Fibroblast of skin of back (primary cell): ENCODE measurements at places on chromosomes 2 and 18.
A peak's percentile ranks its signal among the peaks of the same experiment; 100 is the strongest.

DNA sequence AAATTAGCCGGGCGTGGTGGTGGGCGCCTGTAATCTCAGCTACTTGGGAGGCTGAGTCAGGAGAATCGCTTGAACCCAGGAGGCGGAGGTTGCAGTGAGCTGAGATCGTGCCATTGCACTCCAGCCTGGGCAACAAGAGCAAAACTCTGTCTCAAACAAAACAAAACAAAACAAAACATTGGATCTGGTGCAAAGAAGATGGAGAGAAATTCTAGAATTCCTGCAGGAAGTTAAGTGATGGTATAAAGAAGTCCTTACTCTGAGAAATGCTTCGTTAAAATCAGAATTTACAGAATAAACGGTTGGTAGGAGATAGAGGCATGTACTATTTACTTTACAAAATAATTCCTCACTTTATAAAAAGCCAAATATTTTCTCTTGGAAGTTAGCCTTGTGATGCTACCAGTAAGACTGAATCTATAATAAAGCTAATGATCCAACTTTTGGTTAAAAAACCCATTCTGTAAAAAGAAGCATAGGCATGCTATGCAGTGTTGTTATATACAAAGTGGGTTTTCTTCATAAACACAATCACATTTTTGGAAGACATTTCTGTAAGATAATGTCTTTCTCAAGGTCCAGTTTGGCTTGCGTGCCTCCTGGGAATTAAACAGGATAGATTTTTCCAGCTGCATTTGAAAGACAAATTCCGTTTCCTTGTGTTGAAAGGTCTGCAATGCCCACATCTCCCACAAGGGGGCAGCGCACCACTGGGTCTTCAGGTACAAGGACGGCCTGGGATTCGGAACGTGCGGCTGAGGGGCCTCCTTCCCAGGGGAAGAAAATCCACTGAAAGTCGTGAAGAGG lies 35.6 kb upstream of the PNO1 start:
- peak; percentile 74 for DNase-seq

- no peak for DNase-seq
These were observed 192.3 kb downstream of the PMAIP1 start for GRCh38 chr18:60092073-60092472.

GRCh38 chr2:215716956-215717355 lies 281.1 kb upstream of the FN1 start:
- peak; percentile 59 for DNase-seq

DNA sequence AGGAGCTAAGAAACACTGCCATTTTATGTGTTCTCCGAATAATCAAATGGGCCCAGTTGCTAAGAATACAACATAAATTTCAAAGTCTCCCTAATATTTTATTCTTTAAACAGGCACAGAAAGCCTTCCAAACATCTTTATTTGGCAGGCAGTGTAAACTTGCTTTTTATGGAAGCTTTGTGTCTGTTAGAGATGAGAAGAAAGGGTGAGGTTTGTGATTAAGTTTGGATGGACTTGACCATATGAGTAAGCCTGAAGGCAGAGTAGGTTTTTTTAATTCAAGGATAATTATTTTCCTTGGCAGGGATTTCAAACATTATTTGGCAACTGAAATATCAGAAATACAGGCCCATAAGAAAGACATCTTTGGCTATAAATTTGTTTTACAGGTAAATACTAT lies 62.9 kb downstream of the COX7A2L start:
- DNase-seq = no peak

DNA sequence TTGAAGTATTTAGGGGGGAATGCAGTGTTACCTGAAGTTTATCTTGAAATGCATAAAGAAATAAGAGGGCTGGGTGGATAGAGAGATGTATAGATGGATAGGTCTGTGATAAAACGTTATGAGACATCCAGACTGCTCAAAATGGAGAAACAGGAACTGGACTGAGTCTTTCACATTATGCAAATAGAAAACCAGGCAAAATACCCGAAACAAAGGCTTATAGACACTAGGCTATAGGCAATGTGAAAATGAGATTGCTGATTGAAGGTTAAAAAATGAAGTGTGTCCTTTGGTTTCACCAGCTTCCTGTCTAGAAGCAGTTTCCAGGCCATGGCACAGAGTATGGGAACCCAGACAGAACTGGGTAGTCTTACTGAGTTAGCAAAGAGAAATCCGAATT lies 24.9 kb upstream of the SLC3A1 start:
- DNase-seq = no peak

- DNase-seq = no peak
These were observed 80.9 kb downstream of the SP100 start for GRCh38 chr2:230496891-230497290.

- no peak for DNase-seq
These were observed 1.8 kb downstream of the NGEF start for GRCh38 chr2:233011268-233011650.

- DNase-seq = no peak
These were observed 589 bp upstream of the SGPP2 start for GRCh38 chr2:222423632-222424275.

- DNase-seq = peak; percentile 94
These were observed 263.6 kb downstream of the DYSF start for GRCh38 chr2:71716697-71717624.

DNA sequence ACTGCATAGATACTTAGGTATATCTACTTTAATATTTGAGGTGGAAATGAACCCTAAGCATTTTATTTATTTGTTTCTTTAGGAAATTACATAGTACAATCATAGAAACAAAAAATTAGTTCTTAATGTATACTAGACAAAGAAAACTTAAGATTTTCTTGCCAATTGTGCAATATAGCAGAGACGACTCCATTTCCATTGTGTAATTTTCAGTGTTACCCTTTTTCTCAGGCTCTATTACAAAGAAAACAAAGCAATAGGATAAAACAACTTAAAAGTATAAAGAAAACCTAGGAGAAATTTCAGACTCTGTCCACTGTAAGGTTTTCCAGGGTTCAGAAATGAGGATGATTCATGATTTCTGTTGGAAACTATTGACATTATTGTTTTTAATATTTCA lies 89.0 kb upstream of the SERTAD2 start:
- no peak for DNase-seq

DNA sequence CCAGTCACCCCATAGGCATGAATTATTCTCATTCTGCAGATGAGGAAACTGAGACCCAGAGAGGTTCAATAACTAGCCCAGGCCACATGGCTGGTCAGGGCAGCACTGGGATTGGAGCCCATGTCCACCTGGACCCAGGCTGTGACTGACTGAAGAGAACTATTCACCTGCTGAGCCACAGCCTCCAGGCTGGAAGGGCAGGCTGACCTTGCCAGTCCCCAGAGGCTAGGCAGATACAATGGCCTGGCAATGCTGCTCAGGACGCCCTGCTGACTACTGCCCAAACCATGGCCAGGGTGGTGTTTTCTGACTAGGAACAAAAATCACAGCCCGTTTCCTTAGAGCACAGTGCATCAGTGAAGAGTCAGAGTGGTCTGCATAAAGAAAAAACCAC lies 36.8 kb downstream of the HS6ST1 start:
- no peak for DNase-seq

DNA sequence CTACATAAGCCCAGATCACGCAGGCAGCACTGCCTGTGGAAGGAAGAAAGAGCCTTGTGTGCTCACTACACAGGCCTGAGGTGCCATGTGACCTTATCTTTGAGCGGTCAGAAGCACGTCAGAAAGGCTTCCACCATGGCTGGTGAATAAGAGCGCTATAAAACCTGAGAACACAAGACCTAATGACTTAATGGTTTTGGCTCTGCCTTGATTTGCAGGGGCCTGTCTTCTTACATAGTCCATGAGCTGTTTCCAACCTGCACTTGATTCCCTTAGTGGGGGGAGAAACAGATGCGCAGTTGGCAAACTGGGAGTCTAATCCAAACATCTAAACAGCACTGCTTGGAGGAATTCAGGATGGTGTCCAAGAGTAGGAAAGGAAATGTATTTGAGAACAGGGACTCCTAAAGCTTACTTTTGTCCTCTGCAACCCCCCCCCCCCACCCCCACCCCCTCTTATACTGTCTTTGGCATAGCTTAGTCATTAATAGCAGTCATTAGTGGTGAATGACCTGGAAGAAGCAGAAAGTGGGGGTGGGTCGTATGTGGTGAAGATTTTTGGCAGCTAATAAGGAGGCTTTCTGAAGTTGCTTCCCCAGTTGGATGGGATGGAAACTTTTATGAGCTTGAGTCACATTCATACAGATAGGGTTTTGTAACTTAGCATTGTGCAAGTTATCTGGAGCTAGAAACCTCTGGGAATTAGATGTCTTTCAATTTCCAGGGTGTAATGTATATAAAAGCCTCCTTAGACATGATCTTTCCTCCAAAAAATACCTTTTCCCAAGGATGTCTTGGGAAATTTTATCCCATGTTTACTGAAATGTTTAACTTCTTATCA lies 454.1 kb downstream of the MEIS1 start:
- peak; percentile 78 for DNase-seq

GRCh38 chr2:10003206-10004125 lies 39.9 kb upstream of the KLF11 start:
- no peak for DNase-seq

DNA sequence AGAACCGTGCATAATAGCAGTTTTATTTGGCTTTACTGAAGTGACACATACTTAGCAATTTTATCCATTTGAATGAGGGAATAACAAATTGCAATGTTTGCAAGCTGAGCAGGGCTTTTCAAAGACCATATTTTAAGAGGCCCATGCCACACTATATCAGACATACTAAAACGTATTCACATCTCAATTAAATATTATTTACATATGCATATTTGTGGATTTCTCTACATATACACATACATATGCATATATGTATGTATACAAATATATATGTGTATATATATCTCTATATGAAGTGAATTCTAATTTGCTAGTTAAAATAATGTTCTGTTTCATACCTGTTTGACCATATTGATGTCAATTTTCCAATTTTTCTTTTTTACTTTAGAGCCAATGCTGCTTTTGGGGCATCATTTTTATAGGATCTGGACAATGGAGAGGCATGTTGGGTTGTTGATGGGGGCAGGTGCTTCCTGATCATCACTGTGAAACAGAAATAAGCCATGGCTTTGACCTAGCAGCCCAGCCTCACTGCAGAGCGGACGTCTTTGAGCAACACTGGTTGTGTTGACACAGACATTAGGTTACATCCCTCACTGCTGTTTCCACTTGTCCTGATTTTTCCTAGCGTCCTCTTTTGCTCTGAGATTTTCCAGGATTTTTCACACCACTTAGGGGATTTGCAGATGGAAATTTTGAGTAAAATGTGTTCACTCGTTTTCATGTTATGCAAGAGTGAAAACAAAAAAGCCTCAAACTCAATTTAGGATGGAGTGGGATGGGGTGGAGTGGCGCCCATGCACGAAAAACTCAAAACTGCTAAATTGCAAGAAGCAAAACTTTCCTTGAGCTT lies 56.9 kb downstream of the RDH14 start:
- DNase-seq = no peak

DNA sequence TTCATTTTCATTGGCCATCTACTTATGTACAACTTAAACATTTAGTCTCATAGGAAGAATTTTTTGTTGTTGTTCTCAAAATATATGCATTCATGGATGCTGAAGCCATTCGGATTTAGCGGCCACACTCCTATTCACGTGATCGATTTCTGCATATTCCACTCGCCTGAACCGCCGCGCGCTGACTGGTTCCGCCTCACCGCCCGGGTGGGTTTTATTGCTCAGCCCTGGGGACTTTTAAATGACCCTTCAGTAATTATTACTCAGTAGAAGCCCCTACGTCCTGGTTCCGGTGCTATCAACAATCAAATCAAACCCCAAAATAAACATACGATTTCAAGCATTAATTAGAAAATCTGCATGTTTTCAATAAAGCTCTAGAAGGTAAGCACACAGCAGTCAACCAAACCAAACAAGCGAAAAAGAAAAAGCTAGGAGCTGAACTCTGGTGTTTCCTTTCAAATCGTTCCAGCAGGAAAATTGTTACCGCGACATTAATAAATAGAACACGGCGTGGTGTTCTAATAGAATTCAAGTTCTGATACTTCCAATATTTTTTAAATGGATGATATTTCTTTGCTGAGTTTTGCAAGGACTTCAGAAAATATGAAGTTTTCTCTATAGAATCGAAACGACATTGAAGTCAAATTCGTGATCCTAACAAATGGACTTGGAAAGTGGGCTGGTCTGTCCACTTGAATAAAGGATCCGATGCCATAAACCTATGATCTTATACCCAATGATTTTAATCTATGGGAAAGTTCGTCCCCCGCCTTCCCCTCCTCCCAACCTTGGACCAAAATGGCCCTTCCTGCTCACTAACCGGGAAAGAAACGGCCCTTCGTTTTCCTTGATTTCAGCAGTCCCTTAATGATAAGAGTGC lies 9.3 kb downstream of the PAX3 start:
- no peak for DNase-seq

GRCh38 chr2:182816866-182817265 lies 49.6 kb downstream of the FRZB start:
- DNase-seq = peak; percentile 4

DNA sequence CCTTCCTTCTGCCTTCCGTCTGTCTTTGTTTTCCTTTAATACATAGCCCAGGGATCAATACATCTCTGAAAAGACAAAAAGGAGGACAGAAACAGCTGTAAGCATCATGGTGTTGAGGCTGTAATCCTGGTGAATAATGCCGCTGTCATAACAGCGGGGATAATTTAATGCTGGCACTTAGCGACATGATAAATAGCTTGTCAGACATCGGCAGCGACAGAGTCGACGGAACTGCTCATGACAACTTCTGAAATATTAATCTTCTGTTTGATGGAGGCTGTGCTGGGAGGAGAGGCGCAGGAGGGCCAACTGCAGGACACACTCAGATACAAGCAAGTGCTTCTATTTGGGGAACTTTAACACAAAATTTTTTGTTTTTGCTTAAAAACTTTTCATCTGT lies 602.2 kb downstream of the GALR1 start:
- no peak for DNase-seq

DNA sequence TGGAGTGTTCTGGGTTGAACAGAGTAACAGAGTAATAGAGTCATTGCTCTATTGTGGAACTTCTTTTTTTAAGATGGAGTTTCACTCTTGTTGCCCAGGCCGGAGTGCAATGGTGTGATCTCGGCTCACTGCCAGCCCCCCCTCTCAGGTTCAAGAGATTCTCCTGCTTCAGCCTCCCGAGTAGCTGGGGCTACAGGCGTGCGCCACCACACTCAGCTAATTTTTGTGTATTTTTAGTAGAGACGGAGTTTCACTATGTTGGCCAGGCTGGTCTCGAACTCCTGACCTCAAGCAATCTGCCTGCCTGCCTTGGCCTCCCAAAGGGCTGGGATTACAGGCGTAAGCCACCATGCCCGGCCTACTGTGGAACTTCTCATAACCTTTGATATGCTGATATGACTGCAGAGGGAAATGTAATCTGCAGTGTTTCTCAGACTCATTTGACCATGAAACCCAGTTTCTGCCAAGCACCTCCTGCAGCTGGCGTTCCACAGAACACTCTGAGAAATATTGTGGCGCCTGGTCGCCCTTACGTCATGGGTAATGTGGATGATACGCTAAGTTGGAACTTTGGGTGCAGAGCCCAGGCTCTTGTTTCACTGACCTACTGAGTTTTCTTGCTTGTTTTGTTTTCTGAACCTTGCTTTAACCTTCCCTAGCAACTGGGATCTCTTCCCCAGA lies 213.8 kb downstream of the BCL2 start:
- no peak for DNase-seq
